ENCODE measurements at places on chromosomes 1 and 21.

- no peak for DNase-seq
Observed at GRCh38 chr1:228359613-228360532, 46.8 kb downstream of the TRIM11 start.

DNA sequence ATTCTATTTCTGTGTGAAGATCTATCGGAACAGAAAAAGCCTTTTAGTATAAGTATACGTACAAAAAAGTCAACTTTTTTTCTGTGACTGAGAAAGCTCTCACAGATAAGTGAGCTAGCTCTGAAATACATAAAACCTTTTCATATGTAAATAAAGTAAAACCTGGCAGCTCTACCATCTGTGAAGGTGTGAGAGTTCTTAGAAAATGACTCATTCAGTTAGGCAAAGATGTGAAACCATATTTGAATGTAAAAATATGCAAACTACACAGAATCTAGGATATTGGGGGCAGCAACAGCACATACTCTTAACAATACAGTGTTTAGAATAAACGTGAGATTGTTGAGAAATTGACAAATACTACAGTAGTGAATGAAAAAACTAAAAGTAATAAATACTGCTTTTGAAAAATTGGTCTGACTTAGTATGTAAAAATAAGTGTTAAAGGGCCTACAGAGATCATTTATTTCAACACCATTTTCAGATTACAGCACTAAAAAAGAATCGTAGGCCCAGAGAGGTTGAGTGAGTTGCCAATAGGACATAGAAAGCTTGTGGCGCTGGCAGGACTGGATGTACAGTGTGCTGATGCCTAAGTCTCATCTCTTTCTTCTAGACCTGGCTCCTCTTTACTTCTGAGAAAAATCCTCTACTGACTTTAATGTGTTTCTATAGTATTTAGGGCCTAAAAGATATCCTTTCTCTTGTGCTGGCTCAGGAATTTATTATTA, 19.8 kb downstream of the ATP6V1G3 start:
- no peak for DNase-seq

DNA sequence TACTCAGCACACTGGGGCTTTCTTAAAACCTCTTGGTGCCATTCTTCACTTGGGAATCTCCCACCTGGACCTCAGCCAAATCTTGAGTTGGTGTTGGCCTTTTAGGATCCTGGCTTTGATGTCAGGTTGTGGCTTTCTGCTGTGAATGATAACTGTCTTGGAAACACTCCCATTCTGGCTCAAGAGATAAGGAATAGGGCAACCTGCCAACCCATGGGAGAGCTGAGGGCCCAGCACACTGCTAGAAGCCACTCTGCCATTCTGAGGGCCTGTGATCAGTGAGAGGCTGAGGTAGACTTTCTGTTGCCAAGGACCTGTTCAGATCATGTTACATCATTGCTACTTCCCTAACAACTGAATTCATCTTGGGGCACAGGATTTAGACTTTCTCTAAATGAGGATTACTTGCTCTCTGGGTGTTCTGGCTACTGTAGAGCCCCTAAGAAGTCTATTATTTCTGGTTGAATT, 45.8 kb downstream of the TTC39A start:
- DNase-seq = no peak

- peak; percentile 63 for DNase-seq
Observed at GRCh38 chr21:45988366-45989347, 7.1 kb downstream of the COL6A1 start.

- DNase-seq = no peak
Observed at GRCh38 chr1:3355089-3355488, 99.4 kb upstream of the ARHGEF16 start.

- DNase-seq = no peak
Observed at GRCh38 chr1:112264553-112264952, 131.5 kb upstream of the CTTNBP2NL start.

DNA sequence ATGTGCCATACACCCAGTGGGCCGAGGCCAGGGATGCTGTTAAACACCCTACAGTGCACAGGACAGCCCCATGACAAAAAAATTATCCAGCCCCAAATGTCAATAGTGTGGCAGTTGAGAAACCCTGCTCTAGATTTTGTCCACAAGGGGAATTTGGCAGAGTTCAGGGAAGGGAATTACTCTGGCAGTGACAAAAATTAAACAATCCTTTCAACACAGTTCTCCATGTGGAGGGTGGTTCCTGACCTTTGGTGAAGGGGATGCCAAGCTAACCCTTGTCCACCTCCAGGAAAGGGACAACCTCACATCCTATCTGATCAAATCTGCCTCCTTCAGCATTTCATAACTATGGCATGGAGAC, 28.4 kb upstream of the CD84 start:
- DNase-seq = no peak

DNA sequence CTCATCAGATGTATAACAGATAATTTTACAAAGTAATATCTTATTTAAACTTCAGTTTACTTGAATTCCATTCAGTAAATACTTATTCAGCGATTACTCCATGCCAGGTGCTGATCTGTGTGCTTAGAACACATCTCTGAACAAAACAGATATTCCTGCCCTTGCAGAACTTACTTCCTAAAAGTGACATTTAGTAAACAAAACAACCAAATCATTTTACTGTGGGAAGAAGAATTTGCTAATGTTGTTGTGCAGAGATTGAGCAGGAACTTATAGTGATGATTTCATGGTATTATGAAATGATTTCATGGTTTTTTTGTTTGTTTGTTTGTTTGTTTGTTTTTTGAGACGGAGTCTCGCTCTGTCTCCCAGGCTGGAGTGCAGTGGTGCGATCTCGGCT, 39.3 kb upstream of the WLS start:
- no peak for DNase-seq

DNA sequence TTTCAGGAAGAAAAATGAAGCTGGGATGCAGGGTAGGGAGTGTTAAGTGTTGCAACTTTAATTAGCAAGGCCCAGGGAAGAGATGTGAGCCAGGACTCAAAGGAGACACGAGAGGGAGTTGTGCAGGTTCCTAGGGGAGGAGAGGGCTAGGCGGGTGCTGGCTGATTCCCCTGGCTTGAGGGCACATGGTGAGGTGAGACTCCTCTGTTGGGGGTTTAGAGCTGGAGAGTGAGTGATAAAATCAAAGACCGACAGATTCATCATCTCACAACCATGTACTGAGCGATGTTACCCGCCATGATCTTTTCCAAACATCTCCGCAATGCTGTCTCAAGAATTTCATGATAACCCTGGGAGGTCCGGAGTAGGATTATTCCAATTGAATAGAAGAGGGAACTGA, 161.8 kb upstream of the CSF3R start:
- DNase-seq = no peak

GRCh38 chr1:31936278-31936980, 1.7 kb downstream of the PTP4A2 start:
- DNase-seq = no peak

- DNase-seq = no peak
Observed at GRCh38 chr1:156814571-156815260, 1.9 kb downstream of the SH2D2A start.

DNA sequence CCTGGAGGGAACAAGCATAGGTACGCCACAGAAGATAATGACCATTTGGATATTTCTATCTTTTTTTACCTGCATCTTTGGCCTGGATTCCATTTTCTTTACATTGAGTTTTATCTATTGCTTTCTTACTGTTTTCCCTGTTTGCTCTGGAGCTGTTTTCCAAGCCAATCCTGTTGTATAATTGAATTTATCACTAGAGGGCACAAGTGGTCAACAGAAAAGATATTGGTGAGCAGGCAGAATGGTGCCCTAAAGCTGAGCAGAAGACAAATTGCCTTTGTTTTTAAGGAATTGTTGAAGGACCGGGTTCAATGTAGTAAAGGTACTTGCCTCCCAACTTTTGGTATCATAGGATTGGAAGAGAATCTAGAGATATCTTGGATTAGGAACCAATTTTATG, 152.8 kb downstream of the PPP1R12B start:
- DNase-seq = no peak

- no peak for DNase-seq
Observed at GRCh38 chr1:214318356-214318755, 37.4 kb downstream of the SMYD2 start.

DNA sequence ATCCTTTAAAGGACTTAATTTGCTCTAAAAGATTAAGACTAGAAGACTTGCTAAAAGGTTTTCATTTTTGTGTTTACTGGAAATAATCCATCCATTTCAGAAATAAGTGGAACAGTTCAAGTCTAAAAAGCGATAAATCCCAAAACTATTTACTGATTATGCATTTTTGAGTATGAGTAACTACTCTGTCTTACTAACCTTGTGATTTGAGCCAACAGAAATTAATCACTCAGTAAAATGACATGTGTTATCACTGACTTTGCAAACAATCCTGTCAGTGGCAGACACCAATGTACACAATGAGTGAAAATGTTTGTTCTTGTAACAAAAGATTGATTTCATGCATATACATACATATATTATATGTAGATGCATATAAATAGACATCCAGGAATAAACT, 218.0 kb downstream of the DENND1B start:
- no peak for DNase-seq

GRCh38 chr1:161179698-161180097, 2.4 kb upstream of the B4GALT3 start:
- DNase-seq = no peak

- no peak for DNase-seq
Observed at GRCh38 chr1:32208891-32209328, at the start of gene DCDC2B. DCDC2B (plus strand) TSS chr1:32209089; CDS start chr1:32209094, 5 bp downstream.
